Breast epithelium (tissue), 4 donors: ENCODE measurements at places on chromosomes 3 and 15. TPM values are rescaled to one million over a fixed set of nuclear protein-coding genes. Genes with fewer than 3 reads are reported as not detected.

Gene CRYBG3
- 25.5 TPM for total RNA-seq

GRCh38 chr3:73622091-73622805 is 2.5 kb downstream of the PDZRN3 start:
- DNase-seq, result peak; percentile 65

GRCh38 chr3:162139841-162140240 is 643.2 kb downstream of the OTOL1 start:
- DNase-seq, result no peak

GRCh38 chr3:94156626-94157025 is 93.8 kb downstream of the NSUN3 start:
- DNase-seq, result no peak

GRCh38 chr15:88140398-88140797 is 116.1 kb downstream of the NTRK3 start:
- DNase-seq, result no peak

DNA sequence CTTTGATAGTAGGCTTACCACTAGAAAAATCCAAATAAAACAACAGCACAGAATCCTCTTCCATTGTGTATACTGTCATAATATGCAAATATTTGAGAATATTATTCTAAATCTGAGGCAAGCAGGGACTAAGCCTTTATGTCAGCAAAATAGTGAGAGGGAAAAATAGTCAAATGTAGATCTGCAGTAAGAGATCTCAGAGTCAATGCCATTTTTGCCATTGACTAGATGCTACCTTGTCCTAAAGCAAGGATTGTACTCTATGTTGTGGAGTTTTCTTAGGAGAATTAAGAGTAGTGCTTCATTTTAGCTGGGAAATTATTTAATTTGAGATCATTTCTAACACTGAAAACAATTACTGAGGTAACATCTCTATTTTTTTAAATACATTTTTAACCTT is 50.2 kb downstream of the IQCH start:
- DNase-seq, result no peak

DNA sequence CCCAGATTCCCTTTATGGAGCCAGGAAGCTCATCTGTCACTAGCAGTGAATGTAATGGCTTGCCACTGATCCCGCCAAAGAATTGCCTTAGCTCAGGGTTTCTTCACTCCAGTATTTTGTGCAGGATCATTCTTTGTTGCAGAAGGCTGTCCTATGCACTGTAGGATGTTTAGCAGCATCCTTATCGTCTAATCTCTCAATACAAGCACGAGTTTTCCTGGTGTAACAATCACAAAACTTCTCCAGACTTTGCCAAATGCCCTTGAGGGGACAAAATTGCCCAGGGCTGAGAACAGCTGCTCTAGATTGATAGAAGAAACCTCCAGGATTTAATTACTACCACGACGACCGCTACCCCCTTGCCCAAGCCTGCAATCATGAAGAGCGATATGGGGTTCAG is 6.8 kb upstream of the SHQ1 start:
- no peak for DNase-seq

- DNase-seq, result no peak
Observed at GRCh38 chr3:141406265-141406664, 38.0 kb downstream of the ZBTB38 start.

- DNase-seq, result peak; percentile 56
Observed at GRCh38 chr15:40439960-40440742, 602 bp upstream of the BAHD1 start.
